ENCODE measurements at places on chromosomes 7 and 10.

- DNase-seq, result no peak
These were observed 64.9 kb downstream of the CELF2 start for GRCh38 chr10:11082526-11082925.

DNA sequence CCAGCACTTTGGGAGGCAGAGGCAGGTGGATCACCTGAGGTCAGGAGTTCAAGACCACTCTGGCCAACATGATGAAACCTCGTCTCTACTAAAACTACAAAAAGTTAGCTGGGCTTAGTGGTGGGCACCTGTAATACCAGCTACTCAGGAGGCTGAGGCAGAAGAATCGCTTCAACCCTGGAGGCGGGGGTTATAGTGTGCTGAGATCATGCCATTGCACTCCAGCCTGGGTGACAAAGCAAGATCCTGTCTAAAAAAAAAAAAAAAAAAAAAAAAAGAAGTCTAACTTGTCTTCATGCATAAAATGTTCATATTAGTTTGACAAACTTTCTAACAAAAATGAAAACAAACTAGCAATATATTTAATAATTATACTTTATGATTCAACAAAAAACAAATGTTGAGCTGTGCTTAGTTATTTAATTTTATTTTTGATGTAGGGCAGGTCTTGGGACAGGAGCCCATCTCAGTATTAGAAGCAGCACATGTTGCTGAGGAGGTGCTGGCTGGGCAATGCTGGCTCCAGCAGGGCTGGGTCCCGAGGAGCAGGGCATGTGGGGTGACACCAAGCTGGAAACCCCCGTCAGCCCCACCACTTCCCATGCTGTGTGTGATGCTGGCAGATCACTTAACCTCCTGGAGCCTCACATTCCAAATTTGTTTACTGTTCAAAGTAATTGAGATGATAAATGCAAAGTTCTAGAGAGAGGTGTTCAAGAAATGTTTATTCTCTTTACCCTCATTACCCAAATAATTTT lies 335.3 kb upstream of the KLF6 start:
- no peak for DNase-seq

DNA sequence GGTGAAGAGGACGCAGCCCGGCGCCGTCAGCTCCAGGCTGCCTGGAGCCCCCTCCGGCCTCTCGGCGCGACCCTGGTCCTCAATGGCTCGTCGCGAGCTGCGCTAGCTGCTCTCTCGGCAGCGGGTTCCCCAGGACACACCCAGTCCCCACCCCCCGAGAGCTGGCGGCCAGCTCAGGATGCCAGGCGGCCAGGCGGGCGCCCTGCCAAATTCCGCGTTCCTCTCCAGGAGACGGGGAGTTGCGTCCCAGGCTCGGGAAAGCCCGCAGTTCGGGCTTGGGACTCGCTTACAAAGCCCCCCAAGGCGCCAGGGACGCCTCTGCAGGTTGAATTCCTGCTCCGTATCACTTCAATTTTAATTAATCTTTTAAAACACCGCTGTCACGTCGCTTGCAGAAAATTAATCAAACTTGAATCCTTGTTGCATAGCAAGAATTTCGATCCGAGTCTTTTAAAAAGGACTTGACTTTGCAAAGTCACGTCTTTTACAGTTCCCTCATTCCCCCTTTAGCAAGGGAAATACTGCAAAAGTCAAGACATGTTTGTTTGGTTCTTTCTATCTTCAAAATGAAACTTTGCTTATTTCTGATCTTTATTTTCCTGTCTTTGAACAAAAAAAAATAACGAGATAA lies 28.2 kb downstream of the SKIDA1 start:
- peak; percentile 91 for DNase-seq

DNA sequence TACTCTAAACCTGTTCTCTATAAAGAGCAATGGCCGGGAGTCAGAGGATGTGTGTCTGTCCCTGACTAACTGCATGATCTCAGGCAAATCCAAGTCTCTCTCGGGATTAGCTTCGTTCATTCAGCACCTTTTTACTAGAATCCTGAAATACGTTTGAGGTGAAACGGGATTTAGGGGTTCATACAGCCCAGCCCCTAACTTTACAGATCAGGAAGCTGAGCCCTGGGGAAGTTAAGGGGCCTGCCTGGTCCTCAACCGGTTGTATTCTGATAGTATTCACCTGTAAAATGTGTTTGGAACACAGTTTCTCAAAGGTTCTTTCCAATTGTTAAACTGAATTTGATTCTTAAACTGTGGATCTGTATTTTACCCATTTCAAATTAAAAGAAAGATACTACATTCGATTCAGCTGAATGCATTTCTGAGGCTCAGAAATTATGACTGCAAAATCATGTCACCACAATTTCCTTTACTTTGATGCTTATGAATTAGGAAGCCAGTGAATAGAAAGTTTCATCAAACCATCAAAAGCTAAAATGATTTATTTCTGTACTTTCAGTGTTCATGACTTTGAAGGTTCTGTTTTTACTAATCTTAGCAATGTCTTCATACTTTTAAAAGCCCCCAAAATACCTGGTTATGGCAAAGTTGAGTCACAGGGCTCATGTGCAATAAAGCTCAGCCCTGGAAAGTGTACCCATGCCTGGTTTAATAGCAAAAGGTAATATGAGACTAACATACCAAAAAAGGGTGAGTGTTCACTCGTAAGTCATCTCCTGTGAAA lies 28.9 kb upstream of the EZH2 start:
- DNase-seq, result no peak

- no peak for DNase-seq
These were observed 128.8 kb downstream of the GATA3 start for GRCh38 chr10:8183241-8183704.

- no peak for DNase-seq
These were observed 220.8 kb downstream of the FANK1 start for GRCh38 chr10:126117196-126117595.

Data from islet precursor cell (in vitro differentiated cells).